ENCODE measurements at places on chromosomes 16 and 17.

DNA sequence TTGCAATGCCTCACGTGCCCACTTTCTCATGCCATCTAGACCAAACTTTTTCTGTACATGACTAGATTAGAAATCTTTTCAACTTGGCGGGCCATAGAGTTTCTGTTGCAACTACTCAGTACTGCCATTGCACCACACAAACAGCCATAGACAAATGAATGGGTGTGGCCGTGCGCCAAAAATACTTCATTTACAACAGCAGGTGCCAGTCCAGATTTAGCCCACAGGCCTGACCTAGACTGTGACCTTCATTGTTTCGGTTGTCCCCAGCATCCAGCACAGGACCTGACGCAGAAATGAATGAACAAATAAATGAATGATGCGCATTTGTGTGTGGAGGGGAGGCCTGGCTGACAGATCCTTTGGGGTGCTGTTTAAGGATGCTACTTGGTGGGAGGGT, 14.3 kb upstream of the PDK2 start:
- DNase-seq, result no peak

DNA sequence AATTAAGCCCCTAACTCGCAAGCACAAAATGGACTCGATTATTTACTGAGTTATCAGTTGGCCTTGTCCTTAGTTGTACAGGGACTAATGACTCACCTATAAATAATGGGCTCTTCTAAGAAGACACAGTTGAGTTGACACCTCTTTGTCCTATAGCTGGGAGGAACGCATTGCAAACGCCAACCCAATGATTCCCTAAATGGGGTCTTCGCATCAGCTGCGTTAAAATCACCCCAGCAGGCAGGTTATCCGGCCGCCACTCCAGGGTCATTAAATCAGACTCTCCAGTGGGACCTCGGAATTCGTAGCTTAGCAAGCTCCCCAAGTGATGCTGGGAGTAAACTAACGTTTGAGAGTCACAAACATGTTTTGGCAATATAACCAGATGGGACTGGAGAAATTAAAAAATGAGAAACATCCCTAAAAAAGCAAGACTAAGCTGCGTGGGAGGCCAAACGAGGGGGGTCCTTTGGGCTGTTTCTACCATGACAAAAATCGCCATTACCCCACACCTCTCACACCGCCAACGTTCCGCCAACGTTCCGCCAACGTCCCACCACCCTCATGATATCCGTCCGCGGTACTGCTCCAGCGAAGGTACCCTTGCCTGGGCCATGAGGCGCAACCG, 932 bp upstream of the NFE2L1 start:
- no peak for DNase-seq

GRCh38 chr16:2043667-2044451, 3.8 kb downstream of the NTHL1 start:
- no peak for DNase-seq

DNA sequence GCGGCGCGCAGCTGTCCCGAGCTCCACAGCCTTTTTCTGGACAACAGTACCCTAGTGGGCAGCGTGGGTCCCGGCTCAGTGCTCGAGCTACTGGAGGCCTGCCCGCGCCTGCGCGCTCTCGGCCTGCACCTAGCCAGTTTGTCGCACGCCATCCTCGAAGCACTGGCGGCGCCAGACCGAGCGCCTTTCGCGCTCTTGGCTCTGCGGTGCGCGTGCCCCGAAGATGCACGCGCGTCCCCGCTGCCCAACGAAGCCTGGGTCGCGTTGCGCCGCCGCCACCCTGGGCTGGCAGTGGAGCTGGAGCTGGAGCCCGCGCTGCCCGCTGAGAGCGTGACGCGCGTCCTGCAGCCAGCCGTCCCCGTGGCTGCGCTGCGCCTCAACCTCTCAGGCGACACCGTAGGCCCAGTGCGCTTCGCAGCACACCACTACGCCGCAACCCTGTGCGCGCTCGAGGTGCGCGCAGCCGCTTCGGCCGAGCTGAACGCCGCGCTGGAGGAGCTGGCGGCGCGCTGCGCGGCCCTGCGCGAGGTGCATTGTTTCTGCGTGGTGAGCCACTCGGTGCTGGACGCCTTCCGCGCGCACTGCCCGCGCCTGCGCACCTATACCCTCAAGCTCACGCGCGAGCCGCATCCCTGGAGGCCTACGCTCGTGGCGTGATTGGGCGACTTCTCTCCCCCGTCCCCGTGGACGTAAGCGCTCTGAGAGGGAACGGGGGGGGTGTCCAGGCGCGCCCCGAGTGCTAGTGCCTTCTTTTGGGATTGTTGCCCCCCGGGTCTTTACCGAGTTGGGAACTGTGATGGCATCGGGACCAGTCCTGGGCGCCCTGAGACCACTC, 1.2 kb upstream of the HSF4 start:
- DNase-seq, result peak; percentile 39

DNA sequence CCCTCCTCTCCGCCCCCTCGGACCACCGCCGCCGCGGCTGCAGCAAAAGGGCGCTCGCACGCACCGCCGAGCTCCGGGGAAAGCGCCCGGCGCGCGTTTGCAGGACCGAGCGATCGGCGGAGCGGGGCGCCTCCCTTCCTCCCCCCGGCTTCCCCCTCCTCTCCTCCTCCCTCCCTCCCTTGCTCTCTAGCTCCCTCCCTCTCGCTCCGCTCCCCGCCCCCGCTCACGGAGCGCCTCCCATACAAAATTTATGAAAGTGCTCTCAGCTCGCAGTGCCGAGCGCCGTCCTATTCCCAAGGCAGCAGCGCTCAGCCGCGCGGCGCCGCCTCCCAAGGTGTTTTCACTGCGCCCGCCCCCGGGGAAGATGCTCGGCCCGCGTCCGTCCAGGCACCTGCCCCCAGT, at the start of gene RTN4RL1:
Gene RTN4RL1, minus strand, starts transcription at position 115 of the 402 bp plus-strand sequence. CDS start 469 bp downstream, outside the sequence.
- no peak for DNase-seq

GRCh38 chr17:6699997-6700947, 12.9 kb downstream of the SLC13A5 start:
- no peak for DNase-seq

DNA sequence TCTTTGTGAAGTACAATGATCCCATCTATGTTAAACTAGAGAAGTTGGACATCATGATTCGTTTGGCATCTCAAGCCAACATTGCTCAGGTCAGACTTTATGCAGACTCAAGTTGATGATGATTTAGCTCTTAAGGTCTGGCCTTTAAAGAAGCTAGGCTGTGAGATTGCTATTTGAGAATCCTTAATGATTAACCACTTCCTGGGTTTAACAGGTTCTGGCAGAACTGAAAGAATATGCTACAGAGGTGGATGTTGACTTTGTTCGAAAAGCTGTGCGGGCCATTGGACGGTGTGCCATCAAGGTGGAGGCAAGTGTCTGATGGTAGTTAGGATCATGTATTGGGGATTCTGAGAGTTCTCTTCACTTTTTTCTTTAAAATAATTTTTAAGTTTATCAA, 40.3 kb downstream of the AP2B1 start:
- no peak for DNase-seq

- no peak for DNase-seq
Observed at GRCh38 chr17:56110463-56111135, 42.7 kb upstream of the ANKFN1 start.

GRCh38 chr17:28499684-28500357, 6.3 kb upstream of the FOXN1 start:
- DNase-seq, result no peak

DNA sequence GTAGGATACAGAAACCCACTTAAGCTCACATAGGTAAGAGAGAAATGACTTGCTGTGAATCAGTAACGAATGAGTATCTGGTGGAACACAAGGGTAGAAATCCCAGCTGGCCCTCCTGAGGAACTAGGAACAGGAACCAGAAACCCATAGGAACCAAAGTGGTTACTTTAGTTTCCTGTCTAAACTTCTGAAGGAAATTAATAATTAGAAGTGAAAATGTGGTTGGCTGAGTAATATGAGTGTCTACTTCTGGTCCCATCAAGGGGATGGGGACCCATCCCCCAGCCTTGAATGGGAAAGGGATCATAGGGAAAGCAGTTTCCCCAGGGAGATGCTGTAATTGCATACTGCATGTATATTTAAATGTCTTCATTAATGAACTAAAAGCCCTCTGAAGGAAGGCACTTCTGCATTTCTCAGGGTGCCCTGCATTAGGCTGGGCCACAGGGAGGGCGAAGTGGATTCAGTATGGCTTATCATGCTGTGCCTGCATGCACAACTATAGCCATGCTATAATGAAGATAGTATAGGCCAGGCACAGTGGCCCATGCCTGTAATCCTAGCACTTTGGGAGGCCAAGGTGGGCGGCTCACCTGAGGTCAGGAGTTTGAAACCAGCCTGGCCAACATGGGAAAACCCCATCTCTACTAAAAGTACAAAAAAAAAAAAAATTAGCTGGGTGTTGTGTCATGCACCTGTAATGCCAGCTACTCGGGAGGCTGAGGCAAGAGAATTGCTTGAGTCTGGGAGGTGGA, 45.6 kb downstream of the CYB5B start:
- no peak for DNase-seq

GRCh38 chr17:64787921-64788271, 125.8 kb upstream of the SMURF2 start:
- DNase-seq, result no peak

GRCh38 chr17:35981908-35982330, 622 bp upstream of the CCL16 start:
- DNase-seq, result no peak

DNA sequence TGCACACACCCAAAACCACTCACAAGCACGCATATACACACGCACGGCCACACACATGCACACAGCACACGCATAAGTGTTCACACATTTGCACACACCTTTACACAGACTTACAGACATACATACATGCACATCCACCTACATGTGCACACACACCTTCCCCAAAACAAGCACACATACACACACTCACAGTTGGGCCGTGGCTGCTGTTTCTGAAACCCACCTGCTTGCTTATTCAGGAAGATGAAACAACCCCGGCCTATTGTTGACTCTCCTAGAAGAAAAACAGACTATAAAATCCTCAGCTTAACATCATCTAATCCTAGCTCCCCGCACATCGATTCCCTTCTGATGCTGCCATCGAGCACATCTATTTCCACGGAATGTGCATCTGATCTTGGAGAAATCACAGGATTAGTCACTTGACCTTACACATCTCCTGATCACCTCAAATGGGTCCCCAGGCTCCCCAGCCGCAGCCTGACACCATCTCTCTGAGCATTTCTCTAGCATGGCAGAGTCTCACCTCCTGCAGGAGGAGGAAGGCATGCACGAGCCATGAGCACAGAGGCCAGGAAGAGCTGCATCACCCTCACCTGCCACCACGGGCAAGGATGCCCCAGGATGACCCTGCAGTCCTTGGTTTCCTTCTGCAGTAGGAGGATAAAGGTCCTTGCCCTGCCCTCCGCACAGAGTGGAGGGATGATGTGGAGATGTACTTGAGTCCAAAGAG, 105.8 kb upstream of the CDH5 start:
- DNase-seq, result no peak

DNA sequence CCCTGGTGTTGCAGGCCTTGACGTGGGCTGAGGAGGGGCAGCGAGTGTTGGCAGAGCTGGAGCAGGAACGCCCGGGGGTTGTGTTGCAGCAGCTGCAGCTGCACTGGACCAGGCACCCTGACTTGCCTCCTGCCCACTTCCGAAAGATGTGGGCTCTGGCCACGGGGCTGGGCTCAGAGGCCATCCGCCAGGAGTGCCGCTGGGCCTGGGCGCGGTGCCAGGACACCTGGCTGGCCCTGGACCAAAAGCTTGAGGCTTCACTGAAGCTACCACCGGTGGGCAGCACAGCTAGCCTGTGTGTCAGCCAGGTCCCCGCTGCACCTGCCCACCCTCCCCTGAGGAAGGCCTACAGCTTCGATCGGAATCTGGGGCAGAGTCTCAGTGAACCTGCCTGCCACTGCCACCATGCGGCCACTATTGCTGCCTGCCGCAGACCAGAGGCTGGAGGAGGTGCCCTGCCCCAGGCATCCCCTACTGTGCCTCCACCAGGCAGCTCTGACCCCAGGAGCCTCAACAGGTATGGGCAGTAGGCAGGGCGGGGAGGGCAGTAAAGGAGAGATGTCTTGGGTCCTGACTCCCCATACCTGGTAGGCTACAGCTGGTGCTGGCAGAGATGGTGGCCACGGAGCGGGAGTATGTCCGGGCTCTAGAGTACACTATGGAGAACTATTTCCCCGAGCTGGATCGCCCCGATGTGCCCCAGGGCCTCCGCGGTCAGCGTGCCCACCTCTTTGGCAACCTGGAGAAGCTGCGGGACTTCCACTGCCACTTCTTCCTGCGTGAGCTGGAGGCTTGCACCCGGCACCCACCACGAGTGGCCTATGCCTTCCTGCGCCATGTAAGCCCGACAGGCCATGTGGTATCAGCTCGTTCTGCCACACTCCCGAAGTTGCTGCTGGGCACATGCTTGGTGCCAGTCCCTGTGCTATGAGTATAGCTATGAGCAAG, 5.6 kb downstream of the PLEKHG4 start:
- DNase-seq, result no peak

GRCh38 chr17:59641799-59642484, 22.2 kb downstream of the CLTC start:
- no peak for DNase-seq

DNA sequence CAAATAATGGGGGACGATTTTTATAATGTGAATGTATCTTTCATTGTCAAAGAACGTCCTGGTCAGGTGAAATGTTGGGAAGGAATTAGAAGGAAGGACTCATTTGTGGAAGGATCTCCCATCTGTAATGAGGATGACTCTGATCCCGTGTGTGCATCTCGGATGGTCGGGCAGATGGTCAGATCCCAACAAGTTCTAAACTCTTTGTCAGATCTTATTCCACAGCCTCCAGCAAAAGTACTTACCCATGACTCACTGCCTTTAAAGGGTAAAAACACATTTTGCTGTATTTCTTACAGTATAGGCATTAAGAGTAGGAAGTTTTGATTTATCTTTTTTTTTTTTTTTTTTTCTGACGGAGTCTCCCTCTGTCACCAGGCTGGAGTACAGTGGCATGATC, 539 bp upstream of the KRTAP4-8 start:
- DNase-seq, result no peak

DNA sequence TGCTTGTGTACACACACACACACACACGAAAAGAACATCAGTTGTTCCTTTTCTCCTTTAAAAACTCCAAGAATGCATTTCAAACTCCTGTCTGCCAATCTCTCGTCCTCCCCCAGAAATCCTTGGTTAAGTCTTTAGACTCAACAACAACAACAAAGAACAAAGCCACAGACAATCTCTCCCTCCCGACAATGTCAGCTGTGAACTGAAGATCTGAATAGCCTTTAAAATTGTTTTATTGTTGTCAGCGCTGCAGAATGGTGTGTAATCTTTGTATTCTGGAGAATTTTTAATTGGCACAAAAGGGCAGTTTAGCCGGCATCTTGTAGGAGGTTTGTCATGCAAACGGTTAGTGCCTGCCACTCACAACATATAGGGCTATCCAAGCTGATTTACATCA, 219.5 kb downstream of the MSI2 start:
- no peak for DNase-seq

DNA sequence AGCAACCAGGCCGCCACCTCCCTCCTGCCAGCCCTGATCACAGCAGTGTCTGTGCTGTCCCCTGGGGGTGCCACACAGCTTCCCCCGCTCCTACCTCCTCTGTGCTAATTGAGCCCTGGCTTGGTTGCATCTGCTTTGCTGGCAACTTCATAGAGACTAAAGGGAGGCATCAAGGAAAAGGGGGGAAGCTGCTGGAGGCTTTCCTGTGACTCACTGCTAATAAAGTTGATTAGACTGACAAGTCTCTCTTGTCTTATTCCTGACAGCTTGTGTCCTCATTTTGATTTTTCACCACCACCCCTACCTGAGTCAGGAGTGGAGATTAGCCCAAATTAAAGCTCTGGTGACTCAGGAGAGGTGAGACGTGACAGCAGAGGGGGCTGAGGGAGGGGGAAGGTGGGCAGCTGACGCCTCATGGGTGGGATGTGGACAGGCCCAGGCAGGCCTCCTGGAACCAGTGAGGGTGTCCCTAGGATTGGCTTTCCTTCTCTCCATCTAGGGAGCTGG, 310.0 kb downstream of the CBLN1 start:
- no peak for DNase-seq

All from NCI-H1048 (cell line).